Daoy (cell line): ENCODE measurements at places on chromosomes 6 and 20. TPM values are rescaled to one million over a fixed set of nuclear protein-coding genes. Genes with fewer than 3 reads are reported as not detected.

METTL24 gene
- not detected in 2 replicates for total RNA-seq

RAB44 gene
- total RNA-seq = under 0.01 and 0.65 TPM in 2 replicates

ARFGEF3 gene
- 2.4 and 3.3 TPM in 2 replicates for total RNA-seq

COL9A1 gene
- 0.09 and 0.34 TPM in 2 replicates for total RNA-seq

NHSL1 gene
- total RNA-seq = 2.2 and 4.2 TPM in 2 replicates

TREM2 gene
- not detected in 2 replicates for total RNA-seq

COL11A2 gene
- total RNA-seq = 1.6 and 5.5 TPM in 2 replicates

DNAH8 gene
- total RNA-seq = under 0.01 TPM in 1 of 2 replicates, not detected in the other

PDE7B gene
- total RNA-seq = 0.17 and 0.65 TPM in 2 replicates

ZSCAN23 gene
- total RNA-seq = 3.4 and 8.4 TPM in 2 replicates

ASIP gene
- total RNA-seq = not detected in 2 replicates

KCNK16 gene
- total RNA-seq = not detected in 2 replicates

AIF1 gene
- total RNA-seq = not detected in 2 replicates

DDX43 gene
- total RNA-seq = not detected in 2 replicates

MLIP gene
- total RNA-seq = not detected in 2 replicates

SNX5 gene
- 129 and 152 TPM in 2 replicates for total RNA-seq

CLVS2 gene
- under 0.01 TPM in 1 of 2 replicates, not detected in the other for total RNA-seq

PRSS35 gene
- not detected in 2 replicates for total RNA-seq

CPNE5 gene
- 0.63 TPM in 1 of 2 replicates, not detected in the other for total RNA-seq

TRIM15 gene
- 0.86 TPM in 1 of 2 replicates, not detected in the other for total RNA-seq

FAM217A gene
- total RNA-seq = not detected in 2 replicates

KCNQ5 gene
- total RNA-seq = 4.4 and 5.1 TPM in 2 replicates

ZNF334 gene
- total RNA-seq = 0.54 and 1.0 TPM in 2 replicates

HLA-DQA1 gene
- 0.27 and 0.40 TPM in 2 replicates for total RNA-seq

SLC22A7 gene
- not detected in 2 replicates for total RNA-seq

ITPA gene
- 102 and 106 TPM in 2 replicates for total RNA-seq
